ENCODE measurements at places on chromosomes 11 and 22.

- DNase-seq = no peak
Observed at GRCh38 chr11:59666969-59667368, 1.9 kb downstream of the PATL1 start.

DNA sequence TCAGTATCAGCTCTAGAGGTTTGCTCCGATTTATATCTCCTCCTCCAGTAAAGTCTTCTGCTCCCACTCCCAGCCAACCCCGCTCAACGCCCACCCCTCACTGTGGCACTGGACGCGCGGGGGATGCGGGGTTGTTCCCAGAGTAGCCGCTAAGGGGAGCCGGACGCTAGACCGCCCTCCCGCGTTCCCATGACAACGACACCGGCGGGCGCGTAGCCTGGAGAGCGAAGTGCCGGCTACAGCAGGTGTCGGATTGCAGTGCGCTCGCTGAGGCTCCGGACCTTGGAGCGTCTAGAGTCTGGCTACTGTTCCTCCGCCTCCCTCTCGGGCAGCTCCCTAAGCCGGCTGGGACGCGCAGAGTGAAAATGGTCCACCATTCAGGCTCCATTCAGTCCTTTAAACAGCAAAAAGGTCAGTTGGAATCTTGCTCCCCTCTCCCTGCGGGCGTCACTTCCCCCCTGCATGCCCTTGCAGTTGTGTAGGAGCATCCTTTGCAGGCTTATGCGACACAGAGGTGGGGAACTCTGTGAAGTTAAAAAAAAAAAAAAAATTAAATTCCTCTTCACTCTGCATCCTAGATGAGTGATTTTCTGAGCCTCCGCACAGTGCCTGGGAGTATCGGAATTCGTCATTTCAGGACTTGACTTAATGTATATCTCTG is at the start of gene ANO3:
Gene ANO3 (plus strand): TSS at position 220 of the 661 bp plus-strand sequence. CDS start 146 bp downstream, at position 366.
- DNase-seq = no peak

DNA sequence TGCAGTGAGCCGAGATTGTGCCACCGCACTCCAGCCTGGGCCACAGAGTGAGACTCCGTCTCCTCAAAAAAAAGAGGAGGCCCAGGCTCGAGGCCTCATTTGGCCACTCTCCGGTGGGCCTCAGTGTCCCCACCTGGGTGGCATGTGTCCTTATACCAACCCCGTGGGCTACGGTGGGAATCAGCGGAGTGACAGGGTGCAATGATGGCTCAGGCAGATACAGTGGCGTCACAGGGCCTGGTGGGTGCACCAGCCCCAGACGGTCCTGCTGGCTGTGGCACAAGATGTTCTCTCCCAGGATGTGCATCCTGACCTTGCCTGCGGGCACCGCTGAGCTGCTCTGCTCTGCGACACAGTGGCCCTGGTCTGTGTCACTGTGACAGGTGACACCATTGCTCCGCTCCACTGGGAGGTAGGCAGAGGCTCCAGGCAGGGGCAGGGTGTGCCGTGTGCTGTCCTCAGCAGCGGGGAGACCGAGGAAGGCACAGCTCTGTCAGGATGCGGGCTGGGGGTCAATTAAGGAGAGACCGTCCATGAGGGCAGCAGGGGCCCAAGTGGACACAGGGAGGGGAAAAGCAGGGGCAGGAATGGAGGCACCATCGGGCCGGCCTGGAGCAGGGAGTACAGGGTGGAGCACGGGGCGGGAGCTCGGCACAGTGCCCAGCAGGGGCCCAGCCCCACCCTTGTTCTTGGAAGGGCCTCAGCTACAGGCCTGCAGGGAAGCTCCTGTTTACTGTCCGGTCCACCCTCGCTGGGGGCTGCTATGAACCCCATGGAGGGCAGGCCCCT is 21.7 kb upstream of the TH start:
- no peak for DNase-seq

DNA sequence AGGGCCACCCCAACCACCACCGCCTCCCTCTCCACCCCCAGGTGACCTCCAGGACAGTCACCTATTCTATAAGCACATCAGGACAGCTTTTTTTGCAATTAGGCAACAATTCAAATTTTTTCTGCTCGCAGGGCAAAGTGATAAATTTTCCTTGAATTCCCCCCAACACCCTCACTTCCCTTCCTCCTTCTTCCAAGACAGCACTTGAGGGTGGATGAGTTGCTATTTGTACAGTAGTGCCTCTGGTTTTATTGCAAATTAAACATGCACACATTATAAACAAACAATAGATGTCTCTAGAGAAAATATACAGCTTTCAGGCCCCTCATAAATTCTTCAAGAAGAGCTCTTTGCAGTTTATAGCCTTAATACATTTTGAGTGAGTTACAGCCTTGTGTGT is 80.9 kb upstream of the USP47 start:
- no peak for DNase-seq

GRCh38 chr11:114057147-114057546 is 2.4 kb upstream of the ZBTB16 start:
- DNase-seq = no peak

DNA sequence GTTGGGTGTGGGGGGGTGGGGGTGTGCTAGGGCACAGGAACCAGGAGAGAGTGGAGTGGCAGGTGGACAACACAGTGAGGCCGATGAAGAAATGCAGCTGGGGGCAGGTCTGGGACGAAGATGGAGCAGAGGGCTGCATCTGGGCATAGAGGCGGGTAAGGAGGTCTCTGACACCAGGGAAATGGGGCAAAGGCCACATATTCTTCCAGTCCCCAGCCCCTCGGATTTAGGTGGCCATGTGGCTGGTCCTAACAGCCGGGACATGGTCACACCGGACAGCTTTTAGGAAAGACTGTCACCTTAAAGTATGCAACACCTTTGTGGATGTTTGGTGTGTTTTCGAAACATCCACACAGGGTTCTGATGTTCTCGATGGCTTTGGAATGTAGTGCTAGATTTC is 5.0 kb upstream of the PARVG start:
- no peak for DNase-seq

GRCh38 chr11:126123686-126124085 is 61.0 kb upstream of the CDON start:
- DNase-seq = no peak

- no peak for DNase-seq
Observed at GRCh38 chr22:38874529-38875222, 2.7 kb upstream of the CBX6 start.

DNA sequence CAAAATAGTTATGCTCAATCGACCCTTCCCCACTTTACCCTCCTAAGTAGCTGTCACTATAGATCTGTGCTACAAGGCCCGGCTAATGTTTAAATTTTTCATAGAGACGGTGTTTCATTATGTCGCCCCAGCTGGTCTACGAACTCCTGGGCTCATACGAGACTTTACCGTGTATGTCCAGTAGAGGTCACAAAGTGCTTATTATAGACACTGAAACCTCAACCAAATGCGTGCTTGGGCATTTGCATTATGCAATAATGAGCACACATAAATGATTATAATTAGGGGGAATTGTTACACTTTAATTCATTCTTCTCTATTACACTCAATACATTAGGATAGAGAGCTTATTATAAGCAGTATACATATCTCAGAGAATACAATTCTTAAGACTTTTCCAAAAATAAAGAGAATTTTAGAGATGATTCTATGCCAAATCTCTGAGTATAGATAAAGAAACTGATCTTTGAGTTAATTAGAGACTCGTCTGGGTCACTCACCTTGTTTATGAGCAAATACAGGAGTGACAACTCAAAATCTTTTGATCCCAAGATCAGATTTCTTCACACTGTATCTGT is 12.5 kb upstream of the MRPL16 start:
- no peak for DNase-seq

DNA sequence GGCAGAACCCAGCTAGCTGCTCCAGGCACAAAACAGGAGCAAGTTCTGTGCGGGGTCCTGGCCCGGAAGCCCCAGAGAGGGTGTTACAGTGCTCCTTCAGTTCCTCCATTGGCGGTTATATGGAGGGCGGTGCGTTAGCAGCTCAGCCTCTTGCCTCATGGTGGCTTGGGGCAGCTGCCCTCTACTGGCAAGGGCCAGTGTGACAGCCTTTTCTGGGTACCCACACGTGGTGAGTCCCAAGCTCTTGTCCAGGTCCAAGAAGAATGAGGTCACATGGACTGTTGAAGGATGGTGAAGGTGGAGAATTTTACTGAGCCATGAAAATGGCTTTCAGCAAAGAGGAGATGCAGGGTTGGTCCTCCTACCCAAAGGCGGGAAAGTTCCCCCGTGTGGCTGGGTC is 100.5 kb downstream of the WT1 start:
- no peak for DNase-seq

DNA sequence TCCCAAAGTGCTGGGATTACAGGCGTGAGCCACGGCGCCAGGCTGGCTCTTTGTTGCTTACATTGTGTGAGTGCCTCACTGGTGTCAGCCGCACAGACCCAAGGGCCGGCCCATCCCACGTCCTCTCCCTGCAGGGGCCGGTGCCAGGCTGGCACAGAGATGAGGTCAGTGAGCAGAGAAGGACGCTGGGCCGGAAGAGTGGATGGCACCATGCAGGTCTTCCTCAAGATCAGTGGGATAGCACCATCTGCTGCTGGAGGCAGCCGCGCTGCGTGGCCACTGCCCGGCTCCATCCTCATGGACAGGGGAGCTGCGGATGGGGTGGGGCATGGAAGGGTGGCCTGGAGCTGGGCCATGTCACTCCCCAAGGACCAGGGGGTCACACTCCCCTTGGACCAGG is 22.0 kb upstream of the FGF4 start:
- no peak for DNase-seq

DNA sequence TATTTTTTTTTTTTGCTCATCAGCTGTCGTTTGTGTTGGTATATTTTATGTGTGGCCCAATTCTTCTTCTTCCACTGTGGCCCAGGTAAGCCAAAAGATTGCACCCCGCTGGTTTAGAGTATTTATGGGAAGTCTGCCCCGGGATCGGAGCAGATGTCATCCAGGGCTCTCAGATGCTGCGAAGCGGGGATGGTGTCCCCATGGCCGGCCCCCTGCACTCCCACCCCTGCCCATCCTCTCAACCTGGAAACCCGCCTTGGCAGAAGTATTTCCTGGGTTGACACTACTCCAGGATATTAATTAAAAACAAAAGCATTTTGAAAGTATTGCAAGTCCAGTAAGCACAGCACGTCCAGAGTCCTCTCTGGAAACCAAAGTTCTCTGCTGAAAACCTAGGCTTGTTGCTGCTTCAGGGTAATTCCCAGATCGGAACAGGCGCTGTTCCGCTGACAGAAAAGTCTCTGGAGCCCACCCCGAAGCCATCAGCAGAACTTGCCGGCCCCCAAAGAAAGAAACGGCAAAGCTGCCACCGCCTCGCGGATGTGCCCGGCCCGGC is 833 bp downstream of the SCUBE2 start:
- no peak for DNase-seq

DNA sequence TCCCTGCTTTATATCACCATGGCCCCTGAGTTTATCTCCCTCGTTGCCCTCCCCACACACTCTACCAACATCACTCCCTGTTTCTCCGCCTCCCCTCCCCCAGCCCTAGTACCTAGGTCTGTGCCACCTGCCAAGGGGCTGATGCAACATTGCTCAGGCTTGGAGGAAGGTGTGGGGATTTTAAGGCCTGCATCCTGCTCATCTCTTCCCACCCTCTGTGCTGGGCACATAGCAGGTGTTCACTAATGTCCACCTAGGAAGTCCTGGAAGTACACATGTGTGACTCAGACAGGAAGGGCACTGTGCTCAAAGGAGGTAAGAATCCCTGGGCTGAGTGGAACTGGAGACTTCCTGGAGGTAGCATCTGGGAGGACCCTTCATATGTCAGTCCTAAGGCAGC is 37.0 kb downstream of the PDE2A start:
- DNase-seq = no peak

DNA sequence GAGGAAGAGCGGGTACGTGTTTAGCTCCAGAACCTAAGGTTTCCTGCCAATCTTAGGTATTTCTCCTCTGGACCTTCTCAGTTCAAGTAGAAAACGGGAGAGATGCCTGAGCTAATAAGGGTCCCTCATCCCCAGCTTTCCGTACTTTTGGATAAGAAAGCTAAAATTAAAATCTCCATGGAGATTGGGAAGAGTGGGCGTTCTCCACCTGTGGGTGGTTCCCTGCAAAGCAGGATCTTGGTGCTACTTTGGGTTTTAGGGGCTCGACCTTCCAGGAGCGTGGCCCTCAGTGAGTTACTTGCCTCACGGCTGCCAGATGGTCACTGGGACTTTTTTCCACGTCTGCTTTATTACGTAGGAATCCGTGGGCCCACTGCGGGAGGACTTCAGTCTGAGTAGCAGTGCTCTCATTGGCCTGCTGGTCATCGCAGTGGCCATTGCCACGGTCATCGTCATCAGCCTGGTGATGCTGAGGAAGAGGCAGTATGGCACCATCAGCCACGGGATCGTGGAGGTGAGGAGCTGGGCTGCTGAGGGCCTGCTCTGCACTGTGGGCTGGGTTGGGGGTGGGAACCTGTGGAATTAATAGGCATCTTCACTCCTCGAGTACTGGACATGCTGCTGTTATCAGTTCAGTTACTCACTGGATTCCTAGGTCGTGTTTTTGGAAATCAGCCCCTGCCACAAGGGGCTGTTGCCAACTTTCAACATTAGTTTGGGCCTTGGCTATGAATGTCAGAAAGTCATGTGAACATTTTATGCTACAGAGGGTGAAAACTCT is 17.8 kb upstream of the ST14 start:
- no peak for DNase-seq

- DNase-seq = no peak
Observed at GRCh38 chr22:17314487-17314886, 54.8 kb upstream of the CECR2 start.

DNA sequence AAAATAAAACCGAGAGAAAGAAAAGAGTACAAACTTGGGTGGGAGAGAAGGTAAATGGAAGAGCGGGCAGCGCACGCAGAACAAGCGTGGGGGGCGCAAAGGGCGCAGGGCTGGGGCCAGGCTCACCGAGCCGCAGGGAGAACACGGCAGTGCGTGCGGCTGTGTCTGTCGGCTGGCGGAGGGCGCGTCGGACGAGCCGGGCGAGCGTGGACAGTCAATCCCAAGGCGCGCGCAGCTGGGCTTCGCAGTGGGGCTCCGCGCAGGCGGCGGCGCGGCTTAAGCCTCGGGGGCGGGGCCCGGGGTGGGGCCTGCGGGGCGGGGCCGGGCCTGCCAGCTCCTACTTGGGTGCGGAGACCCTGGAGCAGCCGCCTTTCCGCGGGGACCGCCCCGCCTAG is at the start of gene UCP2:
Gene UCP2 (minus strand): TSS at position 249 of the 395 bp plus-strand sequence. CDS start 4,465 bp downstream, outside the sequence.
- DNase-seq = peak; percentile 79

- DNase-seq = no peak
Observed at GRCh38 chr22:49263101-49263500, 564.6 kb downstream of the BRD1 start.

GRCh38 chr22:40965936-40966725 is 15.0 kb downstream of the RBX1 start:
- DNase-seq = no peak

GRCh38 chr11:22416462-22416861 is 78.3 kb downstream of the SLC17A6 start:
- no peak for DNase-seq

DNA sequence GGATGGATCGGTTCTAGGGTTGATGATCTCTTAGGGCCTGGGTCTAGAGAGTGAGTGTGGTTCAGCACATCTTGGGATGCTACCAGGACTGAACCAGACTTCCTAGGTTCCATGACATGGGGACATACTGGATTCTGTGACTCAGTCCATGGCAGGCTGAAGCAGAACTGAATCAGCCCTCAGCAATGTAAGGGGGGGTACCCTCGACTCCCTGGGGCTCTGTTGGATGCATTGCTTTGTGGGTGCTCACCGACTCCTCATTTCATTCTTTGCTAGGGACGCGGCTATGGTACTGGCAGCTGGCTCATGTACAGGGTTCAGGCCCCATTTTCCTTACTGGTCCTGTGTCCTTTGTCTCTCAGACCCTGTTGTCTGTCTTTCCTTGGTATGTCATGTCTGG is 733 bp upstream of the GRAMD1B start:
- DNase-seq = no peak

GRCh38 chr11:70623906-70624597 is 225.7 kb downstream of the CTTN start:
- no peak for DNase-seq

GRCh38 chr11:30446520-30446919 is 123.6 kb downstream of the ARL14EP start:
- DNase-seq = no peak

Data from stimulated activated CD4-positive, alpha-beta T cell treated with anti-CD3 and anti-CD28 coated beads, Interleukin-15, amount 100 ng/mL, for 1 hour (primary cell).